ENCODE measurements at places on chromosomes 12 and 14.

DNA sequence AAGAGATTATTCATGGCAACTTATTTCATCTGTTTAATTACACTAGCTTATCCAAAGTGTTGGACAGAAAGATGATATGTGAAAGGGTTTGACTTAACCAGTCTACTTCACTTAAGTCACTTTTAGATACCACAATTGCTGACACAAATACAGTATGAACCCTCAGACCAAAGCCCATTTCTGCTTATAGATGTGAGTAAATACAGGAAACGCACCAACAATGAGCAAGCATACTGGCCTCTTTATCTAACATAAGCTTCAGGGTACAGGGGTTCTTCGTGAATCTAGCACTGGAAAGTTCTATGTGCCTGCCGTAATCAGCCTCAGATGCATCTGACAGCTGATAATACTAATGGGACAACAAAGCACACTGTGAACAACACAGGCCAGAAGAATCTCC lies 209.6 kb downstream of the MED13L start:
- DNase-seq, result no peak

- no peak for DNase-seq
Observed at GRCh38 chr14:68548194-68549076, 244.4 kb downstream of the ZFP36L1 start.

DNA sequence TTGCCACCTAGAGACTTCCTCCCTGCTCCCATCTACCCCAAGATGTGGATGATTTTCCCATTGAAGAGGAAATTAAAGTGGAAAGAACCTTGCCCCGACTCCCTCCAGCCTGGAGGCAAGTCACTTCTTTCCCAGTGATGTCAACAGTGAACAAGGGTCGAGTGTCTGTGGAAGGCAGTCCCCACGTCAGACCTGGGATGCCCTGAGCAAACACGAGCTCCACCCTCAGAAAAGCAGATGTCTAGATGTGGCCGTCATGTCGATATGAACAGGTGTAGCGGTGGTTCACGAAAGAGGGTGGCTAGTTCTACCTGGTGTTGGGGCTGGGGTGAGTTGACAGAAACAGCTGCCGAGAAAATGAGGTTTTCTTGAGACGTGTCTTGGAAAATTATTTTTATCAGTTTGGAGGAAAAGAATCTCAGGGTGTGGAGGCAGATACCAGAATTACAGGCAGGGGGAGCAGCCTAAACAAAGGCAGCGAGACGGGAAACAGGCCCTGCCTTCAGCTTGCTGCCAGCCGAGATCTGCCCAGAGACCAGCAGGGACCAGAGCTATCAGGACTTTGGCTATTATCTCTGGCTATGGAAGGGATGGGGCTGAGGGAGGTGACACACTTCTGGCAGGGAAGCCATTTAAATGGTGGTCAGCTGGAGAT lies 25.9 kb downstream of the SYNDIG1L start:
- DNase-seq, result no peak

DNA sequence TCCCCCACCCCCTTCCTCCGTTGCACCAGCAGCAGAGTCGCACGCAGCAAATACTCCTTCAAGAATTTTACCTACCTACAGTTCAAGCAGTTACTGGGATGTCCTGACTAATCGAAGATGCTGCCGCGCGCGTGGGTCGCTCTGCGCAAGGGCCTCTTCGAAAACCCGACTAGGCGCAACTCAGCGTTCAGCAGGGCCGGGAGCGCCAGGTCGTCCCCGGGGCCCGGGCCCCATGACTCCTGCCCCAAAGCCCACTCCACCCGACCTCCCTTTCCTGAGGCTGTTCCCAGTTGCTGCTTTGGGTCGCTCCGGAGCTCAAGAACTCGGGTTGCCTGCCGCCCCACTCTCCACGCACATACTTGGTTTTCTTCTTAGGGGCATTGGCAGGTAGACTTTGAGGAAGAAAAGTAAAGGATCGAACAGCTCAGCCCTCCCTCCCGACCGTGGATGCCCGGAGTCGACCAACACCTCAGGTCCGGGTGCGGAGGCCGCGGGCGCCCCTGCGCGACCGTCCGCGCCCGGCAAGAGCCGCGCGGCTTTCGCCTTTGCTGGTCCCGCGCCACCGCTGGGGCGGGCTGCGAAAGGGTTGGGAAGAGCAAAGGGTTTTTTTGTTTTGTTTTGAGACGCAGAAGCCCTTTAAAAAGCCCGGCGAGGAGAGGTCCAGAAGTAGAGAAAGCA lies 1.9 kb downstream of the BMP4 start:
- DNase-seq, result peak; percentile 47

DNA sequence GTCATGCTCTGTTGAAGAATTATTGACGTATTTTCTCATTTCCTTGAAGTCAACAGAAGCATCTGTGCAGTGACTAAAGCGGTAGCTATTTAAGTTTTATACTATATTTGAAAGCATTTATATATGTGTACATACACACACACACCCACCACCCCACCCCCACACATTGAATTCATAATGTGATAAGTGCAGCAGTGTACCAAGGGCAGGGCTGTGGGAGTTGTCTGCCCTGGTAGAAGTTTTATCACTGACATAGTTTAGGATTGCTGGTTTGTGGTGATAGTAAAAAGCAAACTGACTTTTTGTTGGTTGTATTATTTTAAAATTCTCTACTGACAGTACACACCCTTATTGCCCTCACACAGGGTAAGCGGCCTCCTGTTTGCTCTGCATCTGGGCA lies 39.1 kb downstream of the GAS2L3 start:
- DNase-seq, result no peak

GRCh38 chr14:67990576-67990975 lies 171.0 kb downstream of the RAD51B start:
- no peak for DNase-seq

- DNase-seq, result no peak
Observed at GRCh38 chr14:32761381-32761968, 177.2 kb upstream of the NPAS3 start.

DNA sequence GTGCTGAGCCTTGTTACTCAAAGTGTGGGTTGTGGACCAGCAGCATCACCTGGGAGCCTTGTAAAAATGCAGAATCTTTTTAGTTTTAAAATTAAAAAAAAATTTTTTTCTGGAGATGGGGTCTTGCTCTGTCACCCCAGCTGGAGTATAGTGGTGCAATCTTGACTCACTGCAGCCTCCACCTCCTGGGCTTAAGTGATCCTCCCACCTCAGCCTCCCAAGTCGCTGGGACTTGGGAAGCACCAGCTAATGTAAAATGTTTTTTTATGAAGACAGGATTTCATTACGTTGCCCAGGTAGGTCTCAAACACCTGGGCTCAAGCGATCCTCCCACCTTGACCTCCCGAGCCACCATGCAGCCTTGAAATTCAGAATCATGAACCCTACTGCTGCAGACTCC lies 14.4 kb downstream of the MYBPC1 start:
- DNase-seq, result no peak

DNA sequence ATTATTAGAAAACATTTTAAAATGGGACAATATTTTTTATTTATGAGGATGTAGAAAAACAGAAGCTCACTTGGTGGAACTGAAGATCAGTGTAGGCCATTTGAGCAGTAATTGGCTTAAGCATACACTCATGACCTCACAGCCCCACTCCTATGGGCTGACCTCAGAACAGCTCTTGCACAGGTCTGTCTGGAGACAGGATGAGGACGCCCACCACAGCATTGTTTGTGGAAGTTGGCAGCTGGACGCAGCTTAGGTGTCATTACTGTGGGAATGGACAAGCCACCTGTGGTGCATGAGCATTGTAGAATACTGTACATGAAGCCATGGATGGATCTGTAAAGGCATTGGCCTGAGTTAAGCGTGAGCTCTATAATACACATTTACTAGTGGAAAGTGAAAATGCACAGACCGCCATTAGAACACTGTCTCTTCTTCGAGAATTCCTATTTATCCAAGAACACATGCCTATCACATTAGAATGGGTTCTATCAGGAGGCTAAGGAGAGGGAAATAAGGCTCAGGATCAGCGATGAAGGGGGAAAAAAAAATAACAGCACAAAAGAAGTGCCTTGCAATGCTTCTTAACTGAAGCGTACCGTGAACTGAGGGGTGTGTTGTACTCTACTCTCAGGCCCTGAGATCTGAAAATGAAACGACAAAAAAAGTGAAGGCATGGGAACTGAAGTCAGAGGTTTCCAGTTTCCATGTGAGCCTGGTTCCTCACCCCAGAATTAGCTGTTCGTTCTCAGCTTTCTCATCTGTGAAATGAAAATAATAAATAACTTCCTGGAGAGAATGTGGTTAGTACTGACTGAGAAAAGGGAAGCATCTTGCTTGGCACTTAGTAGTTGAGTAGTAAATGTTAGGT lies 33.6 kb downstream of the KCNA1 start:
- no peak for DNase-seq

GRCh38 chr12:126055521-126055920 lies 990.3 kb downstream of the AACS start:
- DNase-seq, result no peak

- DNase-seq, result no peak
Observed at GRCh38 chr12:131736446-131737149, 25.7 kb downstream of the SFSWAP start.

Data from activated CD4-positive, alpha-beta T cell treated with anti-CD3 and anti-CD28 coated beads for 36 hours (primary cell).